Muscle of leg (tissue), 16 donors: ENCODE measurements at places on chromosomes 6 and 20.
A peak's percentile ranks its signal among the peaks of the same experiment; 100 is the strongest.

DNA sequence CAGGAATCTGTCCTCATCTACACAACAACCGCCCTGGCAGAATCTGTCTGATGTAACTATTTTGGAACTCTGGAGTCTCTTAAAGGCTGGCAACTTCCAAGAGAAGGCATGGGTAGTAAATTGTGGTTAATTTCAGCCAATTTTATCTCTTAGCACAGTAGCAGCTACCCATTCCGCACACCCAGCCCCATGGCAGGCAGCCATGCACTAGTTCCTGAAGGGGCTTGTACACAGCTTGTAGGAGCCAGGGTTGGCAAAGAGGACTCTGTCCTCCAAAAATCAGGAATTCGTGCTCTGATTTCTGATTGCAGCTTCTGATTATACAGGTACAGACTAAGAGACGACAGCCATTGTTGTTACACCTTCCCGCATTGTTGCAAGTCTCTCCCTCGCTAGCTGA lies 155.9 kb downstream of the RNF144B start:
- DNase-seq = no peak
- no peaks in the 10 kb centered on the region for H3K4me1 ChIP-seq
- H3K27ac ChIP-seq = no peak overlapping the region
- no peaks in the 10 kb centered on the region for H3K36me3 ChIP-seq

GRCh38 chr20:25282034-25282781 lies 34.3 kb downstream of the PYGB start:
- no peak for DNase-seq
- peaks cover 82% of the 10 kb centered on the region for H3K36me3 ChIP-seq
- no peak overlapping the region for H3K27ac ChIP-seq
- H3K27me3 ChIP-seq = no peaks in the 10 kb centered on the region

DNA sequence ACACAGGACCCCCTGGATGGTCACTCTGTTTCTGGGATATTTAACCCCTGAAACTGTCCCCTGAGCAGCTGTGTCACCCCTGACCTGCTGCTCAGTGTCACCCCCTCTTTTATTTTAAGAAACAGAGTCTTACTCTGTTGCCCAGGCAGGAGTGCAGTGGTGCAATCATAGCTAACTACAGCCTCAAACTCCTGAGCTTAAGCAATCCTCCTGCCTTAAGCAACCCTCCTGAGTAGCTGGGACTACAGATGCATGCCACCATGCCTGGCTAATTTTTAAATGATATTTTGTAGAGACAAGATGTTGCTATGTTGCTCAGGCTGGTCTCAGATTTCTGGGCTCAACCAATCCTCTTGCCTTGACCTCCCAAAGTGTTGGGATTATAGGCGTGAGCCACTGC lies 21.5 kb upstream of the GTSF1L start:
- DNase-seq = no peak
- peaks cover 10% of the 10 kb centered on the region for H3K27me3 ChIP-seq
- H3K4me3 ChIP-seq = no peak overlapping the region

DNA sequence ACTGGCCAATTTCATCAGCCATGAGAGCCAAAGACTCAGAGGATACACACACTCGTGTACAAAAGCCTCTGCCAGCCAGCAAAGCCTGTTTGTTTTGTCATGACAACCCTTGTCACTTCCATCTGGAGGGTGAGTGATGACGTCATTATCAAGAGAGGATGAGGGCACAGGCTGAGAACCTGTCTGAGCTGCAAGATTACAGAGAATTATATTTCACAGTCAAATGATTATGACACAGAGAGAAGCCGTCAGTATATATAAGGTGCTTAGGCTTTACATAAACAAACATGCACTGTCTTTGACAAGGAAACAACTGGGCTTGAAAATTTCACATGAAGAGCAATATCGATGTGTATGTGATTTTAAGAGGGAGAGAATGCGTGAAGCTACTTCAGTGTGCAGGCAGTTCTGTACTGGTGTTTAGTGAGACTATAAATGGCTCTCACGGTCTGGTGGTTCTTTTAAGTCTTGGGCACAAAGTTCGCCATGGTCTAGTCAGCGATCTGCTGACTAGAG lies 36.5 kb upstream of the BCLAF1 start:
- H3K27me3 ChIP-seq = no peaks in the 10 kb centered on the region
- H3K27ac ChIP-seq = no peak overlapping the region
- H3K4me1 ChIP-seq = peaks cover 10% of the 10 kb centered on the region
- no peak overlapping the region for H3K4me3 ChIP-seq

DNA sequence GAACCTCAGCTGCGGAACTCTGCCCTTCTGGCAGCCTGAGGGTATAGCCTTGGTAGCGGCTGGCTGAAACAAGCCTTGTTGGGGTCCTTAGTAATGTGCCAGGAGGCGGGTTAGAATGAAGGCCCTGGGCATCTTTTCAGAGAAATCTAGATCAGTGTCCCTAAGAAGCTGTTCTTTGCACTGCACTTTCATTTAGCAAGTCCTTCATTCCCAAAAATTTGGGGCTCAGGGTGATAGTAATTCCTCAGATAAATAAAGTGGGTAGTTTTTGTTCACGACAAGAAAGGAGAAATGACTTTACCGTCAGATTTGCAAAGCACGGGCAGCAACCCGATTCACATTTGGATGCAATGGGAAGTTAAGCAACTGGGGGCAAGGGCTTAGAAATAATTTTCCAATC lies 3.2 kb downstream of the INSM1 start:
- H3K27ac ChIP-seq = no peak overlapping the region
- H3K36me3 ChIP-seq = no peaks in the 10 kb centered on the region
- H3K4me1 ChIP-seq = peaks cover 17% of the 10 kb centered on the region
- peaks cover 76% of the 10 kb centered on the region for H3K27me3 ChIP-seq
- no peak overlapping the region for H3K4me3 ChIP-seq

- DNase-seq = peak; percentile 41
- peaks cover 19% of the 10 kb centered on the region for H3K4me1 ChIP-seq
- no peak overlapping the region for H3K4me3 ChIP-seq
- H3K27me3 ChIP-seq = peaks cover 4% of the 10 kb centered on the region
- H3K27ac ChIP-seq = no peak overlapping the region
Measured at GRCh38 chr20:47704746-47705496, 80.4 kb downstream of the SULF2 start.

DNA sequence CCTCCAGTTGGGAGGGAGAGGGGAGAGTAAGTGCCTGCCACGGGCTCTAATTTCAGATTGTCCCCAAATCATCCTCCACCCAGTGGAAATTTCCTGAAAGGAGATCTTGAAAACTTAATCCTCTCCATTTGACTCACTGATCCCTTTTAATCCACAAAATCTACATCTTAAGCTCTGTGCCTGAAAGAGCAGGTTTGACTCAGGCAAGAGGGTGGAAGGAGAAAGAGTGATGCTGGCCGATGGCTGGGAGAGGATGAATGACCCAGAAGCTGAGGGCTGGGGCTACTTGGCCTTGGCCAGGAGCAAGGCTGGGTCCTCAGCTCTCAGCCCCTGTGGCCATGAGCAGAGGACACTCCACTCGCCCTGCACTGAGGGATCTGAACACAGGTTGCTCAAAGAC lies 8.1 kb downstream of the BPIFA2 start:
- H3K27ac ChIP-seq = no peak overlapping the region

DNA sequence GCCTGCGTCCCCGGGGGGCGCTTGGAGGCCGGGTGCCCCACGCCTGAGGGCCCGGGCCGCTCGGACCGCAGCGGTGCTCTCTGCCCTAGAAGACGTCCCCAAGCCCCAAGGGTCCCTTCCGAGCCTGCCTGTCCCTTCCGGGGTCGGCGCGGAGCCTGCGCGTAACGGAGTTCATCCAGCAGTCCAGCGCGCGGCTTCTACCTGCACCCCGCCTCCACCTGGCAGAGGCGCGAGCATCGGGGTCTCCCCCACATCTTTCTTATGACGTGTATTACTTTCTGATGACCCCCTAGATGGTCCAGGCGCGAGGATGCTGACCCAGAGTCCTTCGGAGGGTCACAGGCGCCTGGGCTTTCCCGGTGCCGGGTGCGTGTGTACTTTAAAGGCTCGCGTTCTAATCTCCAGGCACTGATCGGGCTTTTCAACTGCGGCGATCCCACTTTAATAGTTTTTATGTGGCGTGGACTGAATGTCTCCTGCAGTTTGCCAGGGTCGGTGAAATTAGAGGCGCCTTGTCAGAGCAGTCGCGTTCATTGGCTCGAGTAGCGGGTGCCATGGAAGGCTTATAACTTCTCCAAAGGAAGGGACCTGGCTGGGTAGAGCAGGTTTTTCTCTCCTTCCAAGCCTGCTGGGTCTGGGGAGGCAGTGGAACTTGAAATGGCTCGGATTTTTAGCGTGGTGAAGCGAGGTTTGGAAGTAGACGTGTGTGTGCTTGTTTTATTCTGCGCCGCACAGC lies 912 bp downstream of the EYA4 start:
- peak overlapping the region; percentile 71 for H3K4me3 ChIP-seq
- peak overlapping the region; percentile 94 for H3K27ac ChIP-seq
- H3K36me3 ChIP-seq = no peaks in the 10 kb centered on the region

GRCh38 chr6:93423542-93423941 lies 4.2 kb upstream of the EPHA7 start:
- peak; percentile 75 for DNase-seq
- H3K27me3 ChIP-seq = peaks cover 3% of the 10 kb centered on the region
- no peak overlapping the region for H3K27ac ChIP-seq
- H3K4me3 ChIP-seq = no peak overlapping the region

DNA sequence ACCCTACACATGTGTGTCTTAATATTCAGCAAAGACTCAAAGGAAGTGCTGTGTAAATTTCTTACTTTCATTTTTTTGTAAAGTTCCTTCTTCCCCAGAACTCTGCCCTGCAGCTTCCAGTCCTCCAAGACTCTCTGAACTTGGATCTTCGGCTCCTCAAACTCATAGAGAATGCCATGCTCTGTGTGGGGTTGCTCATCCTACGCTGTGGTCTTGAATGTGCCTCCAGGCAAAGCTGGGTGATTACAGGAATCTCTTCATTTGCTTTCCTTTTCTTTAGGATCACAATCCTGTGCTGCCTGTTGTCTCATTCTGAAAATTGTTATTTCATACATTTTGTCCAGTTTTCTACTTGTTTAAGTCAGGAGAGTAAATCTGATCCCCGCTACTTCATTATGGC lies 14.5 kb upstream of the CDC5L start:
- H3K4me1 ChIP-seq = no peaks in the 10 kb centered on the region
- H3K27ac ChIP-seq = no peak overlapping the region
- no peak for DNase-seq
- no peaks in the 10 kb centered on the region for H3K36me3 ChIP-seq
- peaks cover 2% of the 10 kb centered on the region for H3K27me3 ChIP-seq

- no peak overlapping the region for H3K27ac ChIP-seq
- H3K4me1 ChIP-seq = no peaks in the 10 kb centered on the region
- H3K36me3 ChIP-seq = no peaks in the 10 kb centered on the region
- H3K4me3 ChIP-seq = no peak overlapping the region
Measured at GRCh38 chr20:11195169-11195568, 521.4 kb upstream of the JAG1 start.

- no peak overlapping the region for H3K27ac ChIP-seq
- H3K36me3 ChIP-seq = peaks cover 3% of the 10 kb centered on the region
- H3K4me1 ChIP-seq = no peaks in the 10 kb centered on the region
- DNase-seq = no peak
Measured at GRCh38 chr6:154395316-154395715, 38.7 kb upstream of the IPCEF1 start.

DNA sequence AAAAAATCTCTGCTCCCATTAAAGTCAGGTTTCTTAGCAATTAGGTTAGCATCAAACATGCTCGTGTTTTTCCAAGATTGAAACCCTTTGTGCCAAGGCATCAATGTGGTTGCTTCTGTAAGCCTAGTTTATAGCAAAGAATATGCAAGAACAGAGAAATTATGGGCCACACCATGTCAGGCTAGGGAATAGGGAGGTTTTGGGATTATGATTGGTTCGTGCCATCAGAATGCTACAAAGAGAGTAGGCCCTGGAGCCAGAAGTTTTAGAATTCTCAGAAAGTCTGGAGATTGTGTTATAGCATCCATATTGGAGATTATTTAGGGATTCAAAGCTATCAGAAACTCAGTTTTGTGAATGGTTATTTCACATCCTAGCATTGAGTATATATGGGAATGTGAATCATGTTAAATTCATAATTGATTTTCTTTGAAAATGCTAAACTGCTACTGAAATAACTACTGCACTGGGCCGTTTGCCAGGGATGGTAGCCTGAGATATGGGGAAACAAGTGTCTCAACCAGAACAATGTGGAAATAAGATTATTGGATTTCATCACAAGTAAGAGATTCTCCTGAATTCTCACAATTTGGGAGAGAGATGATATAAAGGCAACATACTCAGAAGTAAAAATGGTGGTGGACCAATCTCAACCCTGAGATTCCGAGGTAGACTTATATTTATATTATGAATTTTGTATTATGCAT lies 45.3 kb downstream of the ZNF292 start:
- no peak overlapping the region for H3K27ac ChIP-seq
- no peaks in the 10 kb centered on the region for H3K4me1 ChIP-seq

DNA sequence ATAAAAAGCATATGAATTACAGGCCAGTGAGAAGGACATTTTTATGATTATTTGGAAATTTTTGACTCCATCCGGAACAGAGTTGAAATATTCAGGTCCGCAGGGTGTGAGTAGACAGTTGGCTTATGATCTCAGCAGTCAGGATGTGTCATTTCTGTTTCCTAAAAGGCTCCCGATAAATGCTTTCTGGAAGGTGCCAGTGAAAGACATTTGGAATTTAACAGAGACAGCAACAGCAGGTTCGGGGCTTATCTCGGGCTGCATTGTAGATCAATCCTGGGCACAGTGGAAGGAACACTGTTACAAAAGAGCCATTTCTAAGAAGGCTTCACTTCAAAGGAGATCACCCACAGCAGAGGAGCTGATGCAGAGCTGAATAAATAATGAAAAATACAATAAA lies 934.4 kb downstream of the KIF16B start:
- no peak overlapping the region for H3K4me3 ChIP-seq
- H3K27ac ChIP-seq = no peak overlapping the region
- no peaks in the 10 kb centered on the region for H3K36me3 ChIP-seq

DNA sequence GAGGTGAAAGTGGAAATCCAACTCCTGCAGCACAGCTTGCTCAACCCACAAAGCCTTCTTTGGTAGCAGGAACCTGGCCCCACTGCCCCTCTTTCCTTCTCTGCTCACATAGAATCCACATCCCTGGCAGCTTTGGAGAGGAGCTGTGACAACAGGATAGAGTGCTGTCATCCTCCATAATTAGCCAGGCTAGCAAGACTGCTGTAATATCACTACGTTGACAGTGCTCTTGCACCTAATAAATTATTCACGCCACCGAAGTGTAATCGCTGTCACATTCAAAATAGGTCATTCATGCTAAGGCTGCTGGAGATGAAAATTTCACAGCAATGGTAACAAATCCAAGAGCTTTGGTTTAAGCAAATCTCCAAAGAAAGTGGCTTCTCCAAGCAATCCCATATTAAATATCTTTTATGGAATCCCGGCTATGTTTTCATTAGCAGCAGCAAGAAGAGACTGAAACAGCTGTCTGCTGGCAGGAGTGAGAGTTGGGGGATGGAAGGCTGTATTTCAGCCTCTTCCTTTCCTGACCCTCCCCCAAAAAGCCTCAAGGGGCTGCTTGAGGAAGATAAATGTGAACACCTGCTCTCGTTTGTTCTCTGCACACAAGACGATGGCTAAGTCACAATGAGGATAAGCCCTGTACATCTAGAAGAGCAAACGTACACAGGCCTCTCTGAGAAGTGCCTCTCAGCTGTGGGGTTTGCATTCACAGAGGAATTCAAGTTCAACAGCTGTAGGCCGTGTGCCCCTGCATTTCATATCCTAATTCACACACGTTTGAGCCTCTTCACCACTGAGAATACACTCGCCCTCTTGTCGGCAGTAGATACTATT lies 16.5 kb downstream of the RIPOR2 start:
- H3K27ac ChIP-seq = peak overlapping the region; percentile 92
- DNase-seq = peak; percentile 95
- no peak overlapping the region for H3K4me3 ChIP-seq
- H3K36me3 ChIP-seq = no peaks in the 10 kb centered on the region

GRCh38 chr20:59028812-59029211 lies 3.3 kb downstream of the ATP5F1E start:
- H3K4me1 ChIP-seq = peaks cover 14% of the 10 kb centered on the region
- peaks cover 35% of the 10 kb centered on the region for H3K36me3 ChIP-seq
- no peak overlapping the region for H3K4me3 ChIP-seq
- no peak overlapping the region for H3K27ac ChIP-seq
- DNase-seq = no peak
